ENCODE measurements at places on chromosomes 7 and 10. TPM values are rescaled to one million over a fixed set of nuclear protein-coding genes. Genes with fewer than 3 reads are reported as not detected.
A peak's percentile ranks its signal among the peaks of the same experiment; 100 is the strongest.

DNA sequence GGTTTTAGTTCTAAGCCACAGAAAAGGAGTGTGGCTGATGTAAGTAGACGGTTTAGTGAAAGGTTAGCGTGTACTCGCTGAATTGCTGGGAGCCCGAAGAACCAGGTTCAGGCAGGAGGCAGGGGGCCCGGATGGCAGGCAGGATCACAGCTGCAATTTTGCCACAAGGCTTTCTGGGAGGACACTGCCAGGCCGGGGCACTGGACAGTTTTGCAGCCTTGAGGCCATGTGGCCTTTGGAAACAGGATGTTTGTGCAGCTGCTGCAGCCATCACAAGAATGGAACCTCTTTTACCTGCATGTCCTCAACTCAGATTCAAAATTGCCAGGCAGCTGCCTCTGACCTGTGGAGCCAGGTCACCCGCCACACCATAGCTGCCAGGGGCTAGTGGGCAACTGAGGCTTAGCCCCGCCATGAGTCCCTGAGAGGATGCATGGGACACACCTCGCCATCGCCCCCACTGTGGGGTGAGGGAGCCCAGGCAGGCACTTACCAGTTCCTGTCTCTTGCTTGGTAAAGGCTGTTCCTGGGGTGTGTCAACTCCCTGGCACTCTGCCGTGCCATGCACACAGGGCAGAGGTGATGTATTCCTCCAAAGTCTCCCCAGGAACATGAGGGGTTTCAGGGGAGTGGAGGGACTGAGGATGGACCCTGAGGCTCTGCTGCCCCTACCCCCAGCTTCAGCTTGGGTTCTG is 188.6 kb downstream of the RPS24 start:
- no peak for DNase-seq

DNA sequence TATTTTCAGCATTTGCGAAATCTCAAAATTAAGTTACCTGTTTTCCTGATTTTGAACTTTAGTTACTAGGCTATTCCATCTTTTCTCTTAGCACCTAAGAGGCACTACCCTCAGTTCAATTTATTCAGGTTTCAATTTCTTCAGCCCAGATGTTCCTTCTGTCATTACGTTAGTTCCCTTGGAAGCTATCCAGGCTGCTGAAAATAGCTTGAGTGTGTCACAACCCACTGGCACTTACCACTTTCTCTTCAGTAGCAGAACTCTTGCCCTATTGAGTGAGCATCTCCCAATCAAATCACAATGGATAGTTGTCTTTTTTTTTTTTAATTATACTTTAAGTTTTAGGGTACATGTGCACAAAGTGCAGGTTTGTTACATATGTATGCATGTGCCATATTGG is 332.7 kb upstream of the LRGUK start:
- DNase-seq, result peak; percentile 40

DNA sequence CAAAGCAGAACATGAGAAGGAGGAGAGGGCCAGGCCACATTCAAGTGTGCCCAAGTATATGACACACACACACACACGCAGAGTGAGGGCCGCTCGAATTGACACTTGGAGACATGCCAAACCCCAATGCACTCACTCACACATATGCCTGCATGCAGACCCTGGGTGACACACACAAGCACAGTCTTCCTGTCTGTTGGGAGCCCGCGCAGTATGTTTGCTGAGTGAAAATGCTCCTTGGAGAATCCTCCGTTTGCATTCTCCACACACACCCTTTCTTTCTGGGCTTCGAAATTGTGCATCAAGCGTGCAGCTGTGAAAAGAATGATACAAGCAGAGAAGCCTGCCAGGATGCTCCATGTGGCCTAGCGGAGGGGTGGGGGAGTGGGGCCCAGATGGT is 120.9 kb downstream of the PLXNA4 start:
- peak; percentile 14 for DNase-seq

Gene CLRN3
- not detected for total RNA-seq

Gene PLXNA4
- total RNA-seq, result 5.7 TPM
